Mucosa of gallbladder (tissue), 1 donor: ENCODE measurements at places on chromosomes 1 and 21. TPM values are rescaled to one million over a fixed set of nuclear protein-coding genes. Genes with fewer than 3 reads are reported as not detected.

DNA sequence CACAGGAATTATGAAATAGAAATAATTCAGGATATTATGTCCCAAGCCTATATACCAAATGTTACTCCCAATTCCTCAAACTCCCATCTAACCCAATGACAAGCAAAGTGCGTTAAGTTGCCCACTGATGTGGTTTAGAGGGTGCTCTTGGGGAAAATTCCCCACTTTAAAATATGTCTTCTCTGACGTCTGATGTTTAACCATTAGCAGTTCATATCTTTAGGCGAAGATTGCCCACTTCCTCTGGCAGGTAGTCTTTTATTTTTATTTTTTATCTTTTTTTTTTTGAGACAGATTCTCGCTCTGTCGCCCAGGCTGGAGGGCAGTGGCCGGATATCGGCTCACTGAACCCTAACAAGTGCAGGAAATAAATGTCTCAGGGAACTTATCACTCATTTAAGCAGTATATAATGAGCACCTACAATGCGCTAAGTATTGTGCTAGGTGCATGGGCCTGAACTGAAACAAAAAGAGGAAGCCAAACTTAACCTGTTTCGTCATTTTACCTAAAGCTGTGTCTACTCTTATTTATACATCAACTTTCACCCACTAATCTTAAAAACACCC is 1.3 kb upstream of the LYST start:
- no peak for DNase-seq

Gene AMY1B
- total RNA-seq: not detected

Gene C1orf115
- 28.3 TPM for total RNA-seq

DNA sequence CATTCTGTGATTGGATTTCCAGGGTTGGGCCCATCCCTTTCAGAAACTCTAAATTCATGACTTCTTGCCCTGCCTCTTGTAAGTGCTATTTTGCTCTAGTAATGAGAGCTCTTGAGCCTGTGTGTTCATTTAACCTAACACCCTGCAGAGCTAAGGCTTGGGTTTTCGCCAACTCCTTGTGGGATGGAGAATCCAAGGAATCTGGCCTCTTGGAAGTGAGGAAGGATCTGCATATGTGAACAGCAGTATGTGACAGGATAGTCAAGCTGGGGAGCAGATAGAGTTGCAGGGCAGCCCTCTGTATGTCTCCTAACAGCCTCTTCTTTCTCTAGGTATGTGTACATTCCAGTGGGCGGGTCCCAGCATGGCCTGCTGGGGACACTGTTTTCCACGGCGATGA is 258.9 kb downstream of the HHAT start:
- DNase-seq: no peak

GRCh38 chr1:62198069-62198780 is 3.6 kb downstream of the L1TD1 start:
- no peak for DNase-seq

DNA sequence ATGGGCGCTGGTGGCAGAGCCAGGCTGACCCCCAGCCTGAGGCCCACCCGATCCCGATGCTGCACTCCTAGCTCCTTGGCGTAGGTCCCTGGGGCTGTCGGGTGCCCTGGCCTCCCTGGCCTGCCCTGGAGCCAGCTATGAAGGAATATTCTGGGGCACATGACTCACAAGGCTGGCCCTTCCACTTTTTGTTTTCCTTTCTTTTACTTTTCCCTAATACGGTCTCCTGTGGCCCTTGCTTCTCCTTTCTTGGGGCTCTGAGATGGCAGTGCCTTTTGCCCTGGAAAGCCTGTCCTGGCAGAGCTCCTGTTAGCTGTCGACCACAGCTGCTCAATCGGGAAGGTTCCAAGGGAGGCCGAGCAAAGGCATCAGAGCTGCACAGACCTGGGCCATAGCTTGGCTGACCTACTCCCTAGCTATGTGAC is 22.1 kb downstream of the ARHGEF10L start:
- DNase-seq: no peak

Gene LMX1A
- 0.12 TPM for total RNA-seq

DNA sequence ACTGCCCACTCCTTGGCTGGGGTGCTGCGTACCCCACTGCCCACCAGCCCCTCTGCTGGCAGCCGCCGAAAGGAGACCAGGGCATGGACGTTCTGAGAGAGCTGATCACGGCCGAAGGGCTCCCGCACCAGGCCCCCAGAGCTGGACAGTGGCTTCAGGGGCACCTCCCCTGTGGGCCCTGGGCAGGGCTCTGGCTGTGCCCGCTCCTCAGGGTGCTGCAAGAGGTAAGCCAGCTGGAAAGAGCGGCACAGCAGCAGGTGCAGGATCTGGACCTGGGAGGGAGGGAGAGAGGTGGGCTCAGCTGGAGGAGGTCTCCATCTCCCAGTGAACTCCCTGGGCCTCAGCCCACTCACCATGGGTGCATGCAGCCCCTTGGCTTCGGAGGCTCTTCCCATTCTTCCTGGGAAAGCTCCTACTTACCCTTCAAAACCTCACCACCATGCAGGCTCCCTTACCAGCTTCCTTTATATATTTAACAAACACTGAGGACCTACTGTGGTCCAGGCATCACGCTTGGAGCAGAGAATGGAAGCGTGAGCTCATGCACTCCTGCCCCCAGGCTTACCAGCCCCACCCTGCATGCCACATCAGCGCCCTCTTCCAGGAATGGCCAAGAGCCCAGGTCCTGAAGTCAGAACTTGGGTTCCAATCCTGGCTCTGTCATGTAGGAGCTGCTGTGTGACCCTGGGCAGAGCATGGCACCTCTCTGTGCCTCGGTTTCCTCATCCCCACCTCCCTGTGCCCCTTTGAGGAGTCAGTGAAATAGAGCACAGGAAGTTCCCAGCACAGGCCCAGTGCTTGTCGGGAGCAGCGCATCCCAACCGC is 6.8 kb upstream of the KIF17 start:
- no peak for DNase-seq

DNA sequence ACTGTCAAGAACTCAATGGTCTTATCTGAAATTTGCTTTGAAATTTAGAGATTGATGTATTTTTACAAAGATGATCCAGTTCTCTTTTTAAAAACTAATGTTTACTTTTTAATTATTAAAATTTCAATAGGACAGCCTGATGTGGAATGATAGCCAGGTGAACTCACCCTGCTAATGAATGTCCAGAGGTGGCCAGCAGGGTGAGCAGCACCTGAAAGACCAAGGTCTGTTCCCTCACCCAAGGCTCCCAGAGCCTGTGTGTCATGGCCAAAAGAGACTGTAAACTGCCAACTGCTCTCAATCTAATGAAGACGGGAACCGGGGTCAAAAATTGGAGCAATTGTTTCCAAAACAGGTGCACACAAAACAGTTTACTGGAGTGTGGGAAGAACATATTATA is 340.4 kb downstream of the DISC1 start:
- no peak for DNase-seq

- no peak for DNase-seq
Observed at GRCh38 chr1:101017448-101017847, 8.1 kb downstream of the DPH5 start.

- DNase-seq: no peak
Observed at GRCh38 chr1:205451202-205451601, 4.6 kb downstream of the BLACAT1 start.

- DNase-seq: no peak
Observed at GRCh38 chr1:154726443-154726842, 118.5 kb upstream of the ADAR start.

DNA sequence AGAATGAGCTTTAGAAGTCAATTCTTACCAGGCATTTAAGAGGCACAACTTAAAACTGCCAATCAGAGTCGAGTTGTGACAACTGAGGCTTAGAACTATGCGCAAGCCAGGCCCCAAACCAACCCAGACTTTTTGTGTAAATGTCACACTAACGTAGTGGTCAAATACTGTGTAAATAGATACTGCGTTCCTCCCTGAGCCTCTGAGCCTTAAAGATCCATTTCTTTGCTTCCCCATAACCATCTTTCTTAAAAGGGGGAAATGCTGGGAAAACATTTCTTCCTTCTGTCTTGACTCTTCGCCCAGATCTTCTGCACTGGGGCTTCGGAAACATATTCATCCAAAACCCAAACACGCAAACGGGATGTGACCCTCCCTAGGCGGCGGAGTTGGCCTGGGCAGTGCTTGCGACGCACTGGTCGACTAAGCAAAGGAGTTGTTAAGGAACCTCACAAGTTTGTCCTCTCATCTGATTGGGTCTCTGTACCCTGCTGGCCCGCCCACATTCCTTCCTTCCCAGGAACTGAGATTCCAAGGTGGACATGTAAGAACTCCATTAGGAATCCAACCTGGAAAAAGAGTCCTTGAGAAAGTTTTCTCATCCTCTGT is 2.6 kb downstream of the ADAMTS5 start:
- peak; percentile 44 for DNase-seq

DNA sequence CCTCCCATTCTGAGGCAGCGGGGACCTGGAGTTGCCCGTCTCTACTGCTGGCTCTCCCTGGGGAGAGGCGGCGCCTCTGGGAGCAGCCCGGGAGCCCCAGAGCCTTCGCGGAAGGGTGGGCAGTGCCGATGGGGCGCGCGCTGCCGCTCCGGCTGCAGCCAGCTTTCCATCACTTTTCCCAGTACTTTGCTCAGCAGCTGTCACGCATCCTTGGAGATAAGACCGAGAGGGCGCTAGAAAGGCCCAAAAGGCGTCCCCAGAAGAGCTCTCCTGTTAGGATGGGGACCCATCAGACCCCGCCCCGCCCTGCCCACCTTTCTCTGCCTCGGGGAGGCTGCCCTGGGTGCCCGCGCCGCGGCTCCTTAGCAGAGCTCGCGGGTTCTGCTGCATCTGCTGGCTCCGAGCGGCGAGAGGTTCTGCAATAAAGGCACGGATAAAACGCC is 534 bp downstream of the KCNH1 start:
- DNase-seq: no peak

DNA sequence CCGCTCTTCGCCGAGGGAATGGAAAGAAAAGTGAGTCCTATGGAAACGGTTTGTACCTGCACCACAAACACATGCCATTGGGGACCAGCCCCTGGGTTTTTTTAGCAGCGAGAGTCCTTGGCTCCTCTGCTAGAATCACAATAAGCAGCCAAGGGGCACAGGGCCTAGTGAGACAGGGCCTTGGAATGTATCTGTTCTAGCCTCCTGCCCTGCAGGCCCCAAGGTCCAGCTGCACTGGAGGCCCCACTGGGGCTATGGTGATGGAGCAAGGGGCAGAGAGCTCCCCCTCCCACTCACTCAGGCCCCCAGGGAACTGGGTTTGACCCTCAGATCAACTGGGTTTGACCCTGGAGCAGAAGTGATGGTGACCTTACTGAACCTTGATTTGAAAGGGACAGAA is 14.4 kb downstream of the SHISA4 start:
- DNase-seq: no peak

- no peak for DNase-seq
Observed at GRCh38 chr1:33131191-33131590, 50.2 kb downstream of the AZIN2 start.

DNA sequence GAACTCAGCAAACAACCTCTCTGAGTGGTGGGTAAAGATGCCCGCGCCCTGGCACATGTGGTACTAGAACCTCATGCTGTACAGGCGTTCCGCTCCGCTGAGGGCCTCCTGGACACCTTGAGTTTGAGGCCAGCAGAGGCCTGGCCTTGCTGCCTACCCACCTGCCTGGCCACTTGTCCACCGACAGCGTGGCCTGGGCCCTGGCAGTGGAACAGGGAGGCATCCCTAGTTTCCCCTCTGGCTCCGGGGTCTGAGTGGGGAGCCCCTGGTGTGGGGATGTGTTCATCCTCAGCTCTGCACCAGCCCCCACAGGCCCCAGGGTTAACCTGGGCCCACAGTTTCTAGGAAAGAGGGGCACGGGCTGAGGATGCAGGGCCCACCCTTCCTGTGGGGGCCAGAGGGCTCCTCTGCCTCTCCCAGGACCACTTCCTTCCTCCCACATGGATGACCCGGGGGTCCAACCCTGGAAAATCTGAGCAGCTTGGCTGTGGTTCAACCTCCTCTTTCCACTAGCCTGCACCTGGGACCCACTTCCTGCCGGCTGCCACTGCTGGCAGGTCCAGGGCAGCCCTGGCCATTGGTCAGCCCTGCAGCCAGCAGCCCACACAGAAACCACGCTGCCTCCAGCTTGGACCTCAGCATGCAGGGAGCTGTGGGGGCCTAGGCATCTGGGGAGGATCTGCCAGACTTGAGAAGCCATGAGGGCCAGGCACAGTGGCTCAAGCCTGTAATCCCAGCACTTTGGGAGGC is 53.3 kb upstream of the COL18A1 start:
- no peak for DNase-seq

DNA sequence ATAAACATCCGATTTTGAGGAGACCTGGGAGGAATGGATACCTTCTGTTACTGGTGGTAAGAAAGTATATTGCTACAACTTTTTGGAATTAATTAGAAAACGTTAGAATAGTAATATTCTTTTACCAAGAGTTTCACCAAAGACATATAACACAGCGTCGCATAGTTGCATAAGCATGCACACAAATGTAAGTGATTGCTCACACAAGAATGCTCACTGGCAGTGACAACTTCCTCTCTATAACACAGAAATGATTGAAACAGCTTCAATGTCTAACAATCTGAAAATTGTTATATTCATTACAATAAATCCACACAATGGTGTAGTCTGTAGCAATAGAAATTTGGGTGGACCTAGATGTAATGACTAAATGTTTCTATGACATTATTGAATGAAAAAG is 998.6 kb downstream of the TTLL7 start:
- no peak for DNase-seq

DNA sequence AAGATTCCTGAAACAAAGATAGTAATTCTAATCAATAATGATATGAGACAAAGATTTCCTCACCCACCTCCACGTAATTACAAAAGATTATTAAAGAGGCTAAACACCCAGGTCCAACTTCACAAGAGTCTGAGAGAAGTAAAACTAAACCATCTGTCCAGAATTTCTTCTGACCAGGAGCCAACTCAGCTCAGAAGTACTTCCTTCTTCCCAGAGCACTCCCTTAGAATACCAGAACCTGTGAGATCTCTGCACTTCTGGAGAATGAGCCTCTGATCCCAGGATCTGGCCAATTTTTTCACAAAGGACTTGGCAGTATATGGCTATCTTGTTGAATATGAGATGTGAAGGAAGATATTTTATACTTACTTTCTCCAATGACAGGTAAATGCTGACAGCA is 120.6 kb upstream of the PALMD start:
- DNase-seq: no peak

DNA sequence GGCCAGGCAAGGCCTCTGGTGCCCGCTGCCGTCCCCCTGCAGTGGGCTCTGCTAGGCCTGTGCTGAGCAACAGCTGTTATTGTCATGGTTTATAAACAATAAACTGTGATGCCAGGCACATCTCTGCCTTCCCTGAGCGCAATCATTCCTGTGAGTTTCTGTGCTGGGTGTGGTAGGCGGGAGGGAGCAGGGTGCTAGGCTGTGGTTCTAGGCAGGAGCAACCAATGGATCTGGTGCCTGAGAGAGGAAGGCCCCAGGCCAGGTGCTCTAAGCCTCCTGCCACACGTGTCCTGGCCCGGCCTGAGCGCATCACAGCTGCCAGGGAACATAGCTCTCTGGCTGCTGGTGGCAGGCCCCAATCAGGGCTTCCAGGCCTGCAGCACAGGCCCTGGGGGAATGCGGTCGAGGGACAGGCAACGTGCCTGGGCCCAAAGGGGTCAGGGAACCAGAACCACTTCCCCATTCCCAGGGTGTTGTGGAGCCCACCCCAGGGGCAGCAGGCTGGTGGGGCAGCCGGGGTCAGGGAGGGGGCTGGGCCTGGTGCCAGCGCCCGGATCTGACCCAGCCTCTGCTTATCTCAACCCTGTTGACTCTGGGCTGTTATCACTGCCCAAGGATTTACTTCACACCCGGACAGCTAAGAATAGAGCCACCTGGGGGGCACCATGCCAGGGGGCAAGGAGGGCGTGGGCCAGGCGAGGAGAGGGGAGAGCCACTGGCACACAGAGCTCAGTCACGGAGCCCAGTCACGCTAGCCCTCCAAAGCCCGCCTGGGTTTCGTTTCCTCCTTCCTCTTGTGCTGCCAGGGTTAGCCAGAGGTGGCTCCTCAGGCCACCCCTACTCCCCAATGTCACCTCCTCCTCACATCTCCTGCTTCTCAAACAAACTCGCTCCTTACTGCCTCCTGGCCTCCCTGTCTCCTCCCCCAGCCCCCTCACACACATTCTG is 11.5 kb downstream of the TRIM46 start:
- no peak for DNase-seq
